Stimulated activated CD8-positive, alpha-beta memory T cell treated with anti-CD3 and anti-CD28 coated beads, Interleukin-2, amount 100 ng/mL, for 1 hour (primary cell): ENCODE measurements at places on chromosomes 16 and 17.

GRCh38 chr16:30185683-30186421 lies 2.5 kb downstream of the CORO1A start:
- DNase-seq, result peak; percentile 66

GRCh38 chr16:11996433-11997330 lies 20.1 kb downstream of the SNX29 start:
- DNase-seq, result no peak

DNA sequence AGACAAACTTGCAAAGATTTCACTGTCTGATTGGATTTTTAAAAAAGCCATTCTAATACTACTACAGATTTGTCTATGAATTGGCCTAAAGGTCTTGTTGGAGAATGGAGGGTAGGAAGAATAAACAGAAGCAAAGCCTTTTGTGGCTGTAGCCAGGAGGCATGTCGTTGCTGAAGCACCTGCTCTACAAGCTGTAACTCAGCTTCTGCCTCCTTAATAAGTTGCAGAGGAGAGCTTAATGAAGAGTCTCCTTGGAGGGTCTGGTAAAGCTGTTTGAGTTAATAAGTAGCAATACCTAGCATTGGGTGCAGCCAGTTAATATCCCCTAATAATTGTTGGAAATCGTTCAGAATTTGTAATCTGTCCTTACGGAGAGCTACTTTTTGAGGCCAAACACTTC lies 10.0 kb upstream of the ZNF689 start:
- no peak for DNase-seq

DNA sequence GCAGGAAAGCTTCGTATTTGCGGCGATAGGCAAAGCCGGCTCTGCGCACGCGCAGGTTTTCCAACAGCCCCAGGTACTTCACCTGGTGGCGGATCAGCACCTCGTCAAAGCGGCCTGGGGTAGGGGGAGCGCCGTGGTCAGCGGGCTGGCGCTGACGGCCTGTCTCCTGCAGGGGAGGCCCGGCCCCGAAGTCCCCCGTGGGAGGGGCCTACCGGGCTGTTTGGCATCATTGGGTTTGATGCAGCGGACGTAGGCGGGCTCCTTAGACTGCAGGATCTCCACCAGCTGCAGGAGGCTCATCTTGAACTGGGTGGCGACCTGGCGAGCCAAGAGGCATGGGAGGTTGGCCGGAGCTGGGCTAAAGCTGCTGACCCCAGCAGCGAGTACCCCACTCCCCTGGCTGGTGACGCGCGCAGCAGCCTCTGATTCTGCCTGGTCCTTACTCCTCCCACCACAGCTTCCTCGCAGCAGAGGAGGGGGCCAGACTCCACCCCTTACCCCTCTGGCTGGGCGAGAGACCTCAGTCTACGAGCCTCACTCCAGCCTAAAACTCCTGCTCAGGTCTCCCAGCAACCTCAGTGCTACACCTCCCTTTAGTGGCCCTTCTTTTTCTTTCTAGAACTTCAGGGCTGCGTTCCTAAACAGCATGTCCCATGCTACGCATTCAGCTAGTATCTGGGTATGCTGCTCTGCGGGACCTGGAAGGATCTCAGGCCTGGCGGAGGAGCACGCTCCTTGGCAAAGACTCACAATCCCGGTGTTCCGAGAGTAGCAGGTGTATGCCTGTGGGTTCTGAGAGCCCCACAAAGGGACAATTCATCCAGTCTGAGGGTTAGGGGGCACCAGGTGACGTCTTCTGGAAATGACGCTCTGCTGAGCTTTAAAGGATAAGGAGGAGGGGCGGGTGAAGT lies 16.1 kb upstream of the CRK start:
- DNase-seq, result no peak

GRCh38 chr17:76757256-76757655 lies 19.3 kb downstream of the MFSD11 start:
- no peak for DNase-seq

DNA sequence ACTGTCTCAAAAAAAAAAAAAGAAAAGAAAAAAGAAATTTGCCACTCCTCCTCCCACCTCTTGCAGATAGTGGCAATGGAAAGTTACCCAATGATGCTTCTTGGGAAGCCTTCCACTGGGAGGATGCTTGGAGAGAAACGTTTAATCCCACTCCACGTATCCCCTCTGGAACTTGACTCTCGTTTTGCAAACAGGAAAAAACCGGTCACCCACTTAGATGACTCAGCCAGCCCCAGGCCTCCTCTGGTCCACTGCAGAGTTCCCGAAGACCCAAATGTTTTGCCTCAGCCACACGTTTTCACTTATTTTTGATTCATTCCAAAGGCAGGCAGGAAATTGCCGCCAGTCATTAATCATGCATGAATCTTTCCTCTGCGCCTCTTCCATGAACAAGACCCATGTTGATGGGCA lies 9.3 kb upstream of the TNFRSF17 start:
- no peak for DNase-seq

GRCh38 chr16:27366687-27367460 lies 35.1 kb upstream of the IL21R start:
- no peak for DNase-seq
